ENCODE measurements at places on chromosomes 2 and 18.

DNA sequence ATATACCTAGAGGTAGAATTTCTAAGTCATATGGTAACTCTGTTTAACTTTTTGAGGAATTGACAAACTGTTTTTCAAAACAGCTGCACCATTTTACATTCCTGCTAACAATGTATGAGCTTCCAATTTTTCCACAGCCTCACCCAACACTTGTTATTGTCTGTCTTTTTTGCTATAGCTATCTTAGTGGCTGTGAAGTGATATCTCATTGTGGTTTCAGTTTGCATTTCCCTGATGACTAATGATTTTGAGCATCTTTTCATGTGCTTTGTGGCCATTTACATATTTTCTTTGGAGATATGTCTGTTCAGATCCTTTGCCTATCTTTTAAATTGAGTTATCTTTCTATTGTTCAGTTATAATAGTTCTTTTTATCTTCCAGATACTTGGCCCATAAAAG lies 273.8 kb downstream of the AGPS start:
- DNase-seq = no peak

- no peak for DNase-seq
These were observed 1985.1 kb upstream of the PIK3C3 start for GRCh38 chr18:39969803-39970494.

GRCh38 chr2:234823196-234823876 lies 128.5 kb upstream of the SH3BP4 start:
- DNase-seq = no peak

- DNase-seq = peak; percentile 34
These were observed 1.7 kb downstream of the ZAP70 start for GRCh38 chr2:97714950-97715652.

DNA sequence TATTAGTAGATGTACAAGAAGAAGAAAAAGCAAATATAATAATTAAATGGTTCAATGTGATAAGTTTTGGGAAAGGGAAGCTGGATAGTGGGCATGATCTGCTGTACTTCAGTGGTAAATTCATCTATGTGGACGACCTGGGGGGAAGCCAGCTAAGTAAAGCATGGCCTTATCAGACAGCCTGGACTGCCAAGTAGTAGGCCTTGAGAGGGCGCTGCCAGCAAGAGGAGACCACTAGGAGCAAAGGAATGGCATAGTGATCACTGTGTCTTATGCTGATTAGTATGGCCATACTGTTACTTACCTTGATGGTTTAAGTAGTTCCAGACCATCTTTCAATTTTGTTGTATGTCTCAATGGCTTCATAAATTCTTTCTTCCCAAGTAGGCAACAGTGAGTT lies 287.6 kb downstream of the SETBP1 start:
- DNase-seq = no peak

Measured in CD4-positive, alpha-beta T cell (primary cell).